ENCODE measurements at places on chromosomes 11 and 22. TPM values are rescaled to one million over a fixed set of nuclear protein-coding genes. Genes with fewer than 3 reads are reported as not detected.

GTSE1 gene
- total RNA-seq = 0.76 TPM

IRAG1 gene
- total RNA-seq = 4.6 TPM

OR5J2 gene
- not detected for total RNA-seq

HTR3B gene
- not detected for total RNA-seq

OR10D3 gene
- not detected for total RNA-seq

CCDC73 gene
- total RNA-seq = not detected

SCARF2 gene
- 7.6 TPM for total RNA-seq

PLXNB2 gene
- 160 TPM for total RNA-seq

RAB38 gene
- 27.8 TPM for total RNA-seq

ROBO4 gene
- 18.7 TPM for total RNA-seq

ASCL3 gene
- not detected for total RNA-seq

GRAMD1B gene
- 0.42 TPM for total RNA-seq

DNA sequence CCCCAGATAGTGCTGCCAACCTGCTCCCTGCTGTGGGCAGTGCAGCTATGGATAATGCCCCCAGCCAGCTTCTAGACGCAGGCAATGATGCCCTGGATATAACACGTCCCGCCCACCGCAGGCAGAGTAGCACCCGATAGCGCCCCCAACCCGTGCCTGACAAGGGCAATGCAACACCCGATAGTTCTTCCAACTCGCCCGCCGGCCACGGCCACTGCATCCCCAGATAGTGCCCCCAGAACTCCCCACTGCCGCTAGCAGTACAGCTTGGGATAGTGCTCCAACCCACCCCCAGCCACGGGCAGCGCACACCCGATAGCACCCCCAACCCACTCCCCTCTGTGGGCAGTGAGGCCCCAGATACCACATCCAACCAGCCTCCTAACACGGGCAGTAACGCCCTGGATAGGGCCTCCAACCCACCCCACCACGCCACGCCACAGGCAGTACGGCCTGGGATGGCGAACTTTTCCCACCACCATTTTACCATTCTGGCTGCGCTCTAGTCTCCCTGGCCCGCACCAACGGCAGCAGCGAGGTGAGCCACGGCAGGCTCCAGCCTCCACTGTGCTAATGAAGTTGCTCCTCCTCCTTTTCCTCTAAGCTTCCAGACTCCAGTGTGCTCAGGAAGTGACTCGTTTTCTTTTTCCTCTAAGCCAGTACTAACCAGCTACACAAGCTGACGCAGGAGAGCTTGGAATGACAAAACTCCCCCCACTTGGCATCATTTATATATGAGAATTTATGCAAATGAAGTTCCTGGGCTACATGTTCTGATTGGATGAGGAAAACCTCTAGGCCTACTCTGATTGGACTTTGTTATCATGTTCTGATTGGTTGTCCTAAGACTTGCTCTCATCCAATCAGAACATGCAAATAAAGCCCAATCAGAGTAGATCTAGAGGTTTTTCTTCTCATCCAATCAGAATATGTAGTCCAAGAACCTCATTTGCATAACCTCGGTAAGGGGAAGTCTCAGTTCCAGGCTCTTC lies 3.0 kb upstream of the RFPL3 start:
- DNase-seq = no peak

- DNase-seq = no peak
Observed at GRCh38 chr11:111386611-111387150, 7.6 kb upstream of the POU2AF1 start.

- peak; percentile 37 for DNase-seq
Observed at GRCh38 chr11:8063324-8063723, 17.7 kb upstream of the TUB start.

- no peak for DNase-seq
Observed at GRCh38 chr11:4203603-4204360, 109.2 kb downstream of the RRM1 start.

GRCh38 chr11:118791111-118791960 lies at the start of gene DDX6:
DDX6 (minus strand) TSS chr11:118791164; CDS start chr11:118786251, 4,913 bp downstream.
- peak; percentile 97 for DNase-seq

- no peak for DNase-seq
Observed at GRCh38 chr11:78957476-78958245, 383.0 kb upstream of the NARS2 start.

DNA sequence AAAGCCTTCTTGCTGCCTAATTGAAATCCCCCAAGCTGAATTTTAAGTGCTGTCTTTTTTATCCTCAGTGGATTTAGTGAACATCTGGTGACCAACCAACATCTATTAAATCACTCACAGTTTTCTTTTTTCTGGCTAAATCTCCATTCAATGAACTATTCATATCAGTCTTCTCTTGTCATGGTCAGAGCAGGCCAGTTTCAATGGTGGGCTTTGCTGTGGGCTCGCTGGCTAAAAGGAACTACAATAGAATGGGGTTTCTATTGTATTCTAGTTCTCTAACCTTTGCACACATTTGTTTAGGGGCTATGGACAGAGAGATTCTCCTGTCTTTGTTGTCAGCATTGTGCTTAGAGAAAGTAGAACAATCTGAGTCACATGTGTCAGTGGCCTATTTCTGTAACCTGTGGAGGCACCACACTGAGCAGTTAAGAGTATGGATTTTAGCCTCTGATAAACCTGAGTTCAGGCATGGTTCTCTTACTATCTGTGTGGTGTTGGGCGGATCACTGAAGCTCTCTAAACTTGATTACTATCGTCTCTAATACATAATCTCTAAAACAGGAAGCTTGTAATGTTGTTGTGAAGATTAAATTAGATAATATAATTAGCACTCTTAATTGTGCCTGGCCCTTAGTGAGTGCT lies 94.2 kb upstream of the CADM1 start:
- DNase-seq = no peak

GRCh38 chr11:19275496-19275895 lies 34.8 kb upstream of the E2F8 start:
- DNase-seq = no peak

DNA sequence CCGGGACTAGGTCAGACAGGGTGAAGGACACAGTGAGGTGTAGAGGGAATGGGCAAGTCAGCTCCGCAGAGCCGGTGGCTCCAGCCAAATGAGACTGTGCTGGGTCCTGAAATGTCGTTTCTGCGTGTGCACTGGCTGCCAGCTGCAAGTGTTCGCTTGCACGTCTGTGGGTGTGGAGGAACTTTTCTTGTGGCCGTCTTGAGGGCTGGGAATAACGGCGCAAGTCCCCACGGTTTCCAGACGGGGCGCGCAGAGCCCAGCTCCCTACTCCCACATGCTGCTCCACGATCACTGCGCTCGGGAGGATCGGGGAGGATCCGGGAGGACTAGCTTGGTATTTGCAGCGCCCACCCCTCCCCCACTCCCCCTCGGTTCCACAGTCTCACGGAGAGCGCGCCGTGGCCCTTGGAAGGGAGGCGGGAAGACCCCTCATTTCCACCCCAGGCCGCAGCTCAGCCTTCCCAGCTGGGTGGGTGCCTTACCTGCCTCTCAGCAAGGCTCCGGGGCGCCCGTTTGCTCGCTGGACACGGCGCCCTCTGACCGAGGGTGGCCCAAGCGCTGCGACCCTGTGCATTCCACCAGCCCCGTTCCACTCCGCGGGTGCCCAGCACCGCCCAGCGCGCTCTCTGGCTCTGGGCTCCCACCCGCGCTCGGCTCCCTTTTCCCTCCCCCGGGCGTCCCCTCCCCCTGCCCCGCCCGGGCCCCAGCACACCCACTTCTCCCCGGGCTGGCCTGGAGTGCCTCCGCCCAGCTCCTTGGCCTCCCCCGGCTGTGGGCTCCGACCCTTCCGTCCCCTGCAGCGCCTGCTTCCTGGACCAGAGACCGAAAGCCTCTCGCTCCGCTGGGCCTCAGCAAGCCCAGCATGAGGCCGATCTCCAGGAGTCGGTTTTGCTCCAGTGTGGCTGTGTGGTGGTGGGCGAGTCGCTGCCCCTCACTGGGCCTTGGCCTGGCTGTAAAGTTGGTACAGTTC lies at the start of gene KCNE3:
Gene KCNE3, minus strand, starts transcription at position 634 of the 970 bp plus-strand sequence. CDS start 9,986 bp downstream, outside the sequence.
- DNase-seq = no peak

DNA sequence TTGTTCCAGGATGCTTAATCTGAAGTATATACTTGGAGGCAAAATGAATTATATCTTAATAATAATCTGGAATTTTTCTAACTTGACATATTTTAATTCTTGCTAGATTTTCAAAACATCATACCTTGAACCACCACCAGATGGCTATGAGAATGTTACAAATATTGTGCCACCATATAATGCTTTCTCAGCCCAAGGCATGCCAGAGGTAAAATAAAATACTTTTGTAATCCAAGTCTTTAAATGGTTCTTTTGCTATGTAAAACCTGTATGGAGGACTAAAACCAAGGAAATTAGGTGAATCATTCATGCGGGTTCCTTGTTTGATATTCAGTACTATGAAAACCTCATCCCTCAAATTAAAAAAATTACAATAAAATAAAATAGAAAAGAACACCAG lies 14.4 kb downstream of the NAALAD2 start:
- no peak for DNase-seq

DNA sequence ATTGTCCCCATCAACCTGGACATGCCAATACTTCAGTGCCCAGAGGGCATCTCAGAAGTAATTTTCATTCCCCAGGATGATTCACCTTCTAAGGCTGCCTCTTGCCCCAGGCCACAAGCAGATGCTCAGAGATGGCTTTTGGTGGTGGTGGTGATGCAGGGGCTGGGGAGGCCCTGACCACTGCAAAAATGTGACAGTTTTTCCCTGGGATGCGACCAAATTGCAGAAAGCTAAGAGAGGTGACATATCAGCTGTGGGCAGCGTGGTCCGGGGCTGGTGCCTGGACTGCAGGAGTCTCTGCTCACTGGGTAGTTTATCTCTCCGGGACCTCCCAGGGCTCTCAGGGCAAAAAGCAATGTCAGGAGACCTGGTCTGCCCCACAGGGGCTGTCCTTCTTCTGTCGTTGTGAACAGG lies 39.7 kb upstream of the ACCSL start:
- no peak for DNase-seq

DNA sequence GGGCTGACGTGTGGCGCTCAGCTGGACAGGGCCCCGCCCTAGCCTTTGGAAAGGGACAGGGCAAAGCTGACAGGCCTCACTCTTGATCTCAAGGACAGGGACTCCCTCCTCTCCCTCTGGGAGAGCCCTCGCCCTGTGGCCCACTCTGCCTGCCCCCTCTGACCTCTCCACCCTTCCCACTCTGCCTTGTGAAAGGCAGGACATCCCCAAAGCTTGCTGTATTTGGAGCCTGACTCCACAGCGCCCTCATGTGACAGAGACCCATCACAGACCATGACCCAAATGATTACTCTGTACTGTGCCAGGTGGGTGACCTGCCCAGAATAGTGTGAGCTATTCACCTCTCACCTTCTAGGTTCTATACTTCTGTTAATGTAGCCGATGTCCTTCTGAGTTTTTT lies 18.8 kb downstream of the P2RY2 start:
- DNase-seq = no peak

- DNase-seq = no peak
Observed at GRCh38 chr11:69553416-69554357, 72.2 kb downstream of the LINC01488 start.

DNA sequence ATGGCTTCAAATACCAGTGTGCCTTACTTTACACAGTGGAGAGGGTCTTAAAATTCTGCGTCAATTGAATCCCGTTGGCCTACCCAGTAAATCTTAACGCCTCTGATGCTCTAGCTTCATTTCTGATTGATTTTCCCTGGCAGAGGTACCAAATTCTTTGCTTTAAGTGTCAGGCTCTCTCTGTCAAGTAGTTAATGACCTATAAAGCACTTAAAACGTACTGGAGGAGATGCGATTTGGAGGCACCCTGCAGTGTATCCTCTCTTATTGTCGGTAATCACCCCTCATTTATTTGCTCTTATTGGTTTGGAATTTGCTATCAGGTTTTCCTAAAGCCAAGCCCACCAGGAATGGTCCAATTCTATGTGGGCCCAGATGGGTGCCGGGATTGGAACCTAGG lies 59.2 kb downstream of the NFAM1 start:
- no peak for DNase-seq

DNA sequence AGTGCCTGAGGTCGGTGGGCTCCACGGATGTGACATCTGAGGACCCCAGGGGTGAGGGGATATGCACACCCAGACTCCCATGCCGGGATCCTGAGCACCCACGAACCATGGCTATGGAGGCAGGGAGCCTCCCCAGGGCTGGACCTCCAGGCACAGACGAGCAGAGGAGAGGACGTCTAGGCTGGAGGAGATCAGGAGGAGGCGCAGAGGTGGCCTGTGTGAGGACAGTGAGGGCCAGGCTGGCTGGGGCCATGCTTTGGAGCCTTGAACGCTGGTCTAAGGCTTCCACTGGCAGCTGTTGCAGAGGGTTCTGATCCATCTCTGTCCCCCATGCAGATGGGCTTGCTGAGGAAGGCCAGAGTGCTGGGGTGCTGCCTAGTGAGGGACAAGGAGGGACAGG lies 29.0 kb downstream of the FGF4 start:
- DNase-seq = no peak

DNA sequence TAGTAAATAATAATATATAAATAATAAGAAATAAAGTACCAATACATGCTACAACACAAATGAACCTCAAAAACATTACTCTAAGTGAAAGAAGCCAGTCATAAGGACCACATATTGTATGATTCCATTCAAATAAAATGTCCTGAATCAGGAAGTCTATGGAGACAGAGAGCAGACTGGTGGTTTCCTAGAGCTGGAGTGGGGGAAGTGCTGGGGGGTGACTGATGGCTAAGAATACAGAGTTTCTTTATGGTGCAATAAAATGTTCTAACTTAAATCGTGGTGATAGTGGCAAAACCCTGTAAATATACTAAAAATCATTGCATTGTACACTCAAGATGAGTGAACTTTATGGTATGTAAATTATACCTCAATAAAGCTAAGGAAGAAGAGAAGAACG lies 376.5 kb downstream of the BUD13 start:
- no peak for DNase-seq

GRCh38 chr11:93591247-93591898 lies 48.2 kb upstream of the SMCO4 start:
- DNase-seq = no peak

DNA sequence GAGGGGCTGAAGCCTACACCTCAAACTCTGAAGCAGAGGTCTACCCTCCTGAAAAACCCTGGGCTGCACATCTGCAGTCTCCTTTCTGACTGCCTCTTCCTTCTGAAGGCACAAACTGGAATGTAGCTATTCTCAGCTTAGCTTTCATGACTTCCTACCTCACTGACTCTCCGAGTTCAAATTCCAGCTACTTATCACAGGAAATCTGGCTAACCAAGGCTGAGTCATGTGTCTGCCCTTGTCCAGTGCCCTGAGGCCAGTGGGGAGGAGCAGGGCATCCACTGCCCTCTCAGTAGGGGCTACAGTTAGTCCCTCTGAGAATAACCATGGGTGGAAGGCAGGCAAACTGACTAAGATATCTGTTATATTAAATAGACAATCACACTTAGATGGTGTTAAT lies 29.2 kb downstream of the PDGFD start:
- DNase-seq = no peak

- no peak for DNase-seq
Observed at GRCh38 chr11:18727479-18728236, 1.7 kb upstream of the IGSF22 start.

DNA sequence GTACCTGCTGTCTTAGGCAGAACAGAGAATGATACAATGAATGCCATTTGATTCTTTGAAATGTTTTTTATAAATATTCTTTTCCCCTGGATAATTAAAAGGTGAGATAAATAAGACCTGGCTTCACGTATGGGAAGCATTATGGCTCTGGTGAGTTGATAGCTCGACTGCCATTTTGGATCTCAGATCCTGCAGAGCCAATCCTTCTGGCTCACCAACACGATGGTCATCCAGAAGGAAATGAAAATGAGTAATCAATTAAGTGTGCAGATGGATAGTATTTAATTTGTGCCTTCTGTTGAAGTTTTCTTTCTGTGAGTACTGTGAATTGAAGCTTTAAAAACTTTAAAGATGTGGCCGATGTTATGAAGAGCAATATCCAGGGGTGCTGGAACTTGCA lies 2.7 kb downstream of the TNRC6B start:
- no peak for DNase-seq

GRCh38 chr11:19929655-19930054 lies 217.0 kb downstream of the NAV2 start:
- no peak for DNase-seq

Data from suprapubic skin (tissue), 4 donors.